ENCODE measurements at places on chromosomes 4 and X.

DNA sequence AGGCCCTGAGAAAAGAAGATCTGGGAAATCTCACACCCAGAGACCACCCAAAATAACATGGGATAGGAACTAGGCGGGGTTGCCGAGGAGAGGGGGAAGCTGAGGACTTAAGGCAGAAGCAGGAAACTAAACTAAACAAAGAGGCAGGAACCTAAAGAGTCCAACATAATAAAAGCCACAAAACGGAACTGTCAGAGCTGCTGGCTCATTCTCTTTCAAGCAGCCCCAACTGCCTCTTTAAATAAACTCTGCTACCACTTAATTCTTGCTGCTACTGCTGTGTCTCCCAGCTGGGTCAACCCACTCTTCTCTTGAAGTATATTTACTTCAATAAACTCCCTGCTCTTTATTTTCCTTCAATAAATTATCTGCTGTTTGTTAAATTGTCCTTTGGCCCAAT, 44.5 kb downstream of the MAGEB16 start:
- DNase-seq, result no peak

DNA sequence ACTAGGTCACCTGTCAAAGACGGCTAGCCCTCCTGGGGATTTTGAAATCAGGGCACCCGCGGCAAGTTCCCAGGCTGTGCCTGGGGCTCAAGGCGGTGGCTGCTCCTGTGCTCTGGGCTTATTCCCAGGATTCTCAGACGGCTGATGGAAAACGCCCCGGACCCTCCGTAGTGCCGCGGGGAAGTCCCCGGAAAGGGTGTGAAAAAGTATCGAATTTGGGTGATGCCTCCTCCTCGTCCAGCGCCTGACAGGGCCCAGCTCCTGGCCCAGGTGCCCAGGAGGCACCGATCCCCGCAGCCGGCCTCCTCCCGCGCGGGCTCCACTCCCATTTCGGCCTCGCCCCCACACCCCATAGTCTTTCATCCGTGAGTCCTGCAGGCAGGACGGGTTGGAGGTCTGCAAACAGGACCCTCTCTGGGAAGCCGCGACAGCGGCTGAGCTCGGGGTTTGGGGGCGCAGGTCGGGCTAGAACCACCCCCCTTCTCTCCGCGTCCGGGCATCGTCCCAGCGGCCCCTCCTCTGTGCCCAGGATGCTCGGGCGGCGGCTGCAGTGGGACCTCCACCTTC, 1.1 kb upstream of the NSG1 start:
- no peak for DNase-seq

GRCh38 chr4:182143086-182143821, 99.9 kb upstream of the TENM3 start:
- DNase-seq, result peak; percentile 39

GRCh38 chr4:40749717-40750460, at the start of gene NSUN7:
NSUN7 (plus strand) TSS chr4:40749955; CDS start chr4:40750694, 739 bp downstream.
- peak; percentile 35 for DNase-seq

- peak; percentile 50 for DNase-seq
Measured at GRCh38 chr4:113604955-113605354, 156.6 kb downstream of the CAMK2D start.

Data from fibroblast of skin of back (primary cell).